HFF-Myc (cell line): ENCODE measurements at places on chromosomes 7 and 10.

DNA sequence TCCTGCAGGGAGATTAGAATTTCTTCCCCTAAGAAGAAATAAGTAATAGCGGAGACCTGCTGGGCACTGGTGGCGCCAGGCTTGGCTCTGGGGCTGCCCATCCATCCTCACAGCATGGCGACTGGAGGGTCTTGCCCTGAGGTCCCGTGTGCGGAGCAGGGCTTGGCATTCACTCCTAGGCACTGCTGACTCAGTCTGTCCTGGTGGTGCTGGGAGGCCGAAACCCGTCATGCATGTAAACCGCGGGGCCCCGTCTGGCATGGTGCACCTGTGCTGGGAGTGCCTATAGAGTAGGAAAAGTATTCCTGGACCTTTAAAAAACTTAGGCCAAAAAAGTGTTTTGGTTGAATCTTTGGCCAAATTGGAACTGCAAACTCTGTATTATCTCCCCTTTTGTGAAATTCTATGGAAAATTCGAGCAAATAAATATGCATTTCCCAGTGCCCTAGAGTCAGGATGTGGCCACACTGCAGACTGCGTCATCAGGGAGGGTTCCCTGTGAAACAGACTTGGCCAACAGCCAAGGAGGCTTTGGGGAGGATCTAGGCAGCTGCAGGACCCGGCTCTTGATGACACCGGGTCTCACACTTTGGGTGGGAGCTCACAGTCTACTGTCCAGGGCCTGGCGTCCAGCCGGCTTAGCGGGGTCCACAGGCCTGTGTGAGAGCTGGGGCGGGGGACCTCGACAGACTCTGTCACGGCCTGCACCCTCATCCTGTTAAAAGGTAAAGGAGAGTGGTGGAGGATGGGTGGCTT is 122.3 kb downstream of the VIPR2 start:
- DNase-seq, result no peak

- DNase-seq, result no peak
Observed at GRCh38 chr10:79059859-79060379, 8.8 kb upstream of the ZMIZ1 start.

- DNase-seq, result no peak
Observed at GRCh38 chr10:120794390-120794789, 56.8 kb upstream of the WDR11 start.

GRCh38 chr10:100847440-100847839 is 65.3 kb upstream of the SLF2 start:
- DNase-seq, result no peak

DNA sequence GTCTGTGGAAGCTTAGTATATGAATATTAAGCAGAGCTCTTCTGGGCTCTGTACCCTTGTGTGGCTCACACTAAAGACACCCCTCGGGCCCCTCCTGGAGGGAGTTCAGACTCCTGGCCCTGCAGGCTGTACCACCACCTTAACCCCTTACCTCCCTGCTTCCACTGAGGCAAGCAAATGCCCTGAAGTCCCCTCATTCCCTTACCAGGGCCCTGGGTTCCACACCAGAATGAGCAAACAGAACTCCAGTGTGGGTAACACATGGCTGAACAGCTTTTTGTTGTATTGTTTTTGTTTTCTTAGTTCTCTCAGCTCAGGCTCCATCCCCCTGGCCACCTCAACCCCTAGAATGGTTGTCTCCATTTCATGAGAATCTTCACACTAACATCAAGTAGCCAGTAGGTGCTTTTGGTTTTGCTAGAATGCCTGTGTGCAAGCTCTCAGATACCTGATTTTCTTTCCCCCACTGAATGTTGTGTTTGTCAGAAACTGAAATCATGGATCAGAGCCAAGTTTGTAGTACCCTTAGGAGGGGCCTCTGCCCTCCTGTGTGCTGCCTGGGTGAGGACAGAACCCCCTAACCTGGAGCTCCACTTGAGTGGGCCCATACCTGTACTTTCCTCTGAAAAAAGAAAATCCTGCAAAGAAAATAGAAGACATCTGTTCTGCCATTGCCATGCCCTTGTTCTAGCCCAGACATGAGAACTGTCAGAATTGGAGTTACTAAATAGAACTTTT is 2.8 kb upstream of the WAPL start:
- DNase-seq, result no peak

- no peak for DNase-seq
Observed at GRCh38 chr7:99204078-99204477, 3.8 kb downstream of the KPNA7 start.

DNA sequence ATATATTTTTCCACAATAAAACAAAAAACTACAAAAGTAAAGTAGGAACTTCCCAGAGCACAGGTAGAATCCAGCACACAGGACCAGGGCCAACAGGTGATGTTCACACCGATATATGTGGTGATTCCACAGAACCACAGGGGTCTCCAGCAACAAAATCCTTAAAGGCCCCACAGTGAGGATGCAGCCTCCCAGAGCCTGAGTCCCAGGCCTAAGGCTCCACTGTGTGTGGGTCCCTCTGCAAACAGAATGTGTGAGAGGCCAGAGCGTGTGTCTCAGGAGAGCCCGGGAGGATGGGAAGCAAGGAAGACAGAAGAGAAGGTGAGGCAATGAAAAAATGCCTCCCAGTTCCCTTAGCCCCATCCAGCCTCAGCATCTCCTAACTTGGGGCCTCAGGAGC is 173.9 kb downstream of the GRID1 start:
- DNase-seq, result no peak

- DNase-seq, result no peak
Observed at GRCh38 chr10:13815756-13816155, 229.0 kb downstream of the PRPF18 start.

- DNase-seq, result peak; percentile 96
Observed at GRCh38 chr7:117092785-117093184, 139.5 kb downstream of the ST7 start.

- DNase-seq, result no peak
Observed at GRCh38 chr10:79376078-79376628, 28.9 kb downstream of the PPIF start.

- DNase-seq, result no peak
Observed at GRCh38 chr10:81733542-81733941, 141.5 kb upstream of the NRG3 start.

DNA sequence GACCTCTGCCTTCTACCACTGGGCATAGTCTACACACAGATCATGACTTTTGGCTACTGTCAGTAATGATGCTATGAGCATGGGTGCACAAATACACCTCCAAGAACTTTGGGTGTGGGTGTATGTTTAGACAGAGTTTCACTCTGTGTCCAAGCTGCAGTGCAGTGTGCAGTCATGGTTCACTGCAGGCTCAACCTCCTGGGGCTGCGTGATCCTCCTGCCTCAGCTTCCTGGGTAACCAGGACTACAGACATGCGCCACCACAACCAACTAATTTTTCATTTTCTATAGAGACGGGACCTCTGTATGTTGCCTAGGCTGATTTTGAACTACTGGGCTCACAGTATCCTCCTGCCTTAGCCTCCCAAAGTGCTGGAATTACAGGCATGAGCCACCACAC is 194.4 kb downstream of the NSUN6 start:
- DNase-seq, result no peak

DNA sequence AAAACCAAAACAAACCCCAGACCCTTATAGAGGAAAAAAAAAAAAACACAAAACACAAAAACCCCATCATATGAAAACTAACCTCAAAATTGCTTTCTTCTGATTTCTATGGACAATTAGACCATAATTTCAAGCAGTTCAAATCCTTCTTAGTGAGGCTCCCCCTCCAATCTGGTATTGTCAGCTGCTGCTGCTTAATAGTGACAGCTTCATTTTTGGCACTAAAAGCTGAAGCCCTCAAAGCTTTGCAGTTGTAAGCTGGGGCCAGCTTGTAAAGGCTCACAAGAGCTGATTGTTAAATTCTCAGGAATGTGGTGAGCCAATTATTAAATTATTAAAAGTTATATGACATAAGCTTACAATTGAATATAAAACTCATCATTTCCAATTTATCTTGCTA is 21.9 kb downstream of the ATXN7L1 start:
- no peak for DNase-seq

DNA sequence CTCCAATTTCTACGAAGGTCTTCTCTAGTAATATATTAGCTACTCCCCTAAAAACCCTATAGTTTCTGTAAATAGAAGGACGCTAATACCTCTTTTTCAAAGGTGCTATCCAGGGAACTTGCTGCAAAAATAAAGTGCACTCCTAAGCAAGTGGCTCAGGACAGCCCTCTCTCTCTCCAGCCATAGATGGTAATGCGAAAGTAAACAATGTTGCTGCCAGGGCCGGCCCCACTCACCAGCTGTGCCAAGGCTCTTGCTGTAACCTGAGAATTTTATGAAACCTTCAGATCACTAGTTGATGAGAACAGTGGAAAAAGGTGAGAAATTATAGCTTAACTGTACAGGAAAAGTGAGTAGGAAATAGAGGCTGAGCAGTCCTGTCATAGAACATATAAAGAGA is 10.9 kb upstream of the TAS2R39 start:
- no peak for DNase-seq

GRCh38 chr10:102157224-102157623 is 5.0 kb downstream of the NOLC1 start:
- DNase-seq, result no peak

DNA sequence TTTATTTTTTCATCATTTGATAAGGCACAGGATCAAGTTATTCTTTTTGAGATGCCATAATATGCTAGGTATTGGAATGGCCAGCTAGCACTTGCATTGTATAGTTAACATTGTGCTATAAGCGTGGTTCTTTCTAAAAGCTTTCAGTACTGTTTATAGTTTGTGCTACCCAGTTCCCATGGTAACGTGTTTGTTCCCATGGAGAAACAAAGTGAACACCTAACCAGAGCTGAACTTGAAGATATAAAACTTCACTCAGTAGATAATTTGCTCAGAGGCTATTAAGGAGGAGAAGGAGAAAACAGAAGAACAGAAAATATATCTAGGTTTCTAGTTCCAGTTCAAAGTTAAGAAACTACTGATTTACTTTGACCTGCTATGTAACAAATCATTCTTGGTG is 23.6 kb upstream of the ITGB8 start:
- DNase-seq, result no peak

GRCh38 chr7:139367438-139368155 is 7.9 kb downstream of the LUC7L2 start:
- DNase-seq, result no peak

DNA sequence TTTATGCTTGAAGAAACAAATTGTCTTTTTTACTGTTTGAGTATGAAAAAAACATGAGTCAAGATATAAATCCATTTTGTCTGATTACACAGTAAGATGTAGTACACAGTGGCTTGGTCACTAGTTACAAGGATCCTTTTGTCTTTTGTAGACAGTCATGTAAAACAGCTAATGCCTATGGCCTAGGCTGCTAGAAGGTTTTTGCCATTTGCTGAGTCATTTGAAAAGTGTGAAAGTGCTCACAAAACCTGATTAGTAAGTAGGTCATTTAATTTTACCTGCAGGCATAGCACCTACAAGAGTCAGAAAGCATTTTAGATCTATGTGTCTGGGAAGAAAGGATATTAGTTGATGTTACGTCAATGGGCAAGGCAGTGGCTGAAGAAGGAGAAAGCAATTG is 819.4 kb downstream of the MAGI2 start:
- no peak for DNase-seq

GRCh38 chr7:155220903-155221302 is 76.8 kb upstream of the INSIG1 start:
- DNase-seq, result no peak

- DNase-seq, result no peak
Observed at GRCh38 chr7:26409661-26410547, 118.2 kb downstream of the SNX10 start.

- DNase-seq, result no peak
Observed at GRCh38 chr7:99177165-99177564, 30.8 kb downstream of the KPNA7 start.

- no peak for DNase-seq
Observed at GRCh38 chr10:110207805-110208613, 604 bp downstream of the MXI1 start.

DNA sequence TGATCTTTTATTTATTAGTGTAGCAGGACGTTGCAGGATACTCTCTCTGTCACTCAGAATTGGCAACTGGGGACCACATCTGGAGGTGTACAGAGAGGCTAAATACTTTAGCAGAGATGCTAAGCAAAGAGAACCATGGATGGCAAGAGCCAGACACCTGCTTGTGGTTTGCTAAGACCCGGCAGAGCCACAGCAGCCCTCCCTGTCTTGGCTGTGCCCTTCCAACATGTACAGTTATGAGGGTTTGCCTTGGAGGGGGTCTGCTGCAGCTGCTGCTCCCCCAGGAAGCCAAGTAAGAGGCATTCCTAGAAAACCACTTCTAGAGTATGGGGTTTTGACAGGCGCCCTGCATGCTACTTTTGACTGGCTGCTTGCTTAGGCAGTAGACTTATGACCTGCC is 5.1 kb downstream of the NPVF start:
- DNase-seq, result no peak

DNA sequence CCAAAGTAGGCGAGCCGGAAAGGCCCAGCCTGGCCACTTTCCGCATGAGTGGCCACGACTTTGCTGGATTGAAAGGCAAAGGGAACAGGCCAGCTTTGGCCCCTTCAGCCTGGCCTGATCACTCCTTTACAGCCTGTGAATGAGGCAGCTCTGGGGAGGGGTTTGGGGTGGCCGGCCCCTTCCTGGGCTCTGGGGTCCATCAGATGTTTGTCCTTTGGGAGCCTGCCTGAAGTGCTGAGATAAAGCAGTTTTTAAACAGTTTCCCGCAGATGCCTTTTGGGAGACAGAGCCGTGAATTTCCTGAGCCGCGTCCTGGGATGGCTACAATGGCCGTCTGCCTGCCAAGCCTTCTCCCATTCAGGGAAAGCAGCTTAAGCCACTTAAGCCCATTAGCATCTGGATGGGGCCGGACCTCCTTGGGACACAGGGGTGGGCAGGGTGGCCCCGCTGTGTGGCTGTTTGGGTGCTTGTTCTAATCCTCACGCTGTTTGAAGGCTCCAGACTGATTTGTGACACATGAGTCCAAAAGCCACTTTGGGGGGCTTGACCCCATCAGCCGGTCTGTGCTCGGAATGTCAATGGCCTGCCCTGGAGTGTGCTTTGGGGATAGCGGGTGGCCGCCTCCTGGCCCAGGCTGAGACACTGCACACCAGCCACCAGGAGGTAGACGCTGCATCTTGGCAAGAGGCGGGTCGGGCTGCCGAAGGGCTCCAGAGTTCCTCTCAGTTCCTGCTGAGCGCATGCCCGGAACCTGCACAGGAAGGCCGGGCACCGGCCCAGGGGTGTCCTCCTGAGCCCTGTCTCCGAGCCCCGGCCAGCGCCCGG is 38.9 kb downstream of the NKX6-2 start:
- DNase-seq, result no peak

- DNase-seq, result no peak
Observed at GRCh38 chr7:120539321-120539720, 266.3 kb downstream of the KCND2 start.

GRCh38 chr7:34096198-34096651 is 190.9 kb downstream of the BMPER start:
- DNase-seq, result peak; percentile 61

GRCh38 chr7:33261585-33261984 is 132.2 kb downstream of the BBS9 start:
- DNase-seq, result no peak

- no peak for DNase-seq
Observed at GRCh38 chr7:27167916-27168264, 2.6 kb upstream of the HOXA9 start.
